Epithelial cell of proximal tubule (primary cell): ENCODE measurements at places on chromosomes 7 and 10. TPM values are rescaled to one million over a fixed set of nuclear protein-coding genes. Genes with fewer than 3 reads are reported as not detected.
A peak's percentile ranks its signal among the peaks of the same experiment; 100 is the strongest.

FLNC gene
- 149 and 173 TPM in 2 replicates for total RNA-seq

CYP3A5 gene
- total RNA-seq, result 0.75 TPM in 1 of 2 replicates, not detected in the other

DNA sequence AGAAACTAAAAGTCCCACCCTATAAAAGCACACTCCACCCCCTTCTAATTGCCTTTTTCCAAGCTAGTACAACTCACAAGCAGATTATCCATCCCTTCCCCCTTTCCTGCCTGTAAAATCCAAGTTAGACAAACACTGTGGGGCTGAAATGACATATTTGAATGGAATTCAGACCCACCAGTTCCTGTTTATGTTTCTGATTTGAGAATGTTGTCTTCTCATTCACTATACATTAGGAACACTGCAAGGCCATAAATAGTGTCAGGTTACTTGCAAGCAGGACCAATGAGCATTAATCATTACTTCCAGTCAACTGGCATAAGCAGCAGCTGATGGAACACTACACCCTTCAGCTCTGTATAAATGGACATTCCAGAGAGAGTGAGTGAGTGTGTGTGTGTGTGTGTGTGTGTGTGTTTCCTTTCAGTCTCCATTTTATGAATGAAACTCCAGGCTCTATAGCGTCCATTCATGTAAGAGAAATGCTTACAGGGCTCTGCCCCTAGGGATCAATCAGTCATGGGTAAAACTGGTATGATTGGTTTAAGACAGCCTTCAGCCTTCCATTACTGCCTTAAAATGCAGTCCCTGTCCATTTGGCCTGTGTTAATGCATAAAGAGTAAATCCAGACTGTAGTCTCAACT is 69.3 kb downstream of the ETV1 start:
- DNase-seq, result peak; percentile 98

DNA sequence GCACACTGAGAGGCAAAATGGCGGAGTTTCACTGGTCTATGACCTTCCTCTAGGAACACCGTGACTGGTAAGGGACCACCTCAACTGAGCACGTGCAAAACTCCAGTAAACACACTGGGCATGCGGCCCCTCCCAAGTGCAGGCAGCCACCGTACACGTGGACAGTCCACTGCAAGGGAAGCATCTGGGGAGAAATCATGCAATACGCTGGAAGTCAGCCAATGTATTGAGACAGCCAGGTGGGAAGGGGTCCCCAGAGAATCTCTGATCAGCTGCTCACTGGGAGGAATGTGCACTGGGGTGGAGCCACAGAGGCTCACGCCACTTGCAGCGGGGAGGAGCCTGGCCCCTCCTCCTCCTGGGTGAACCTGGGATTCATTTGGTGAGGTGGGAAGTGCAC is 49.3 kb downstream of the CFAP46 start:
- no peak for DNase-seq

DNA sequence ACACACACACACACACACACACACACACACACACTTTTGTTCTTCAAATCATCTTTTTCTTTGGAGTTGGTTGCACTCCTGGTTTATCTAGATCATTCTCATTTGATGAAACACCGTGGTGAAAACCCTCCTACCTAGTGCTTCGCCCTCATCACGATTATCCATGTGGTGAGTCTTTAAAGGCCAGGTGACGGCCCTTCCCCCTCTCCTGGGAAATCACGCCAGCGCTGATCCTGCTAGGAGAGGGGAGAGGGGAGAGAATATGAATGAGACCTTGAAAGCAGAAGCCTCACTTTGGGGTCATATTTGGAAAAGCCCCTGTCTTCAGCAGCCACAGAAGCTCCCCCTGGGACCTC is 103.9 kb upstream of the LRRC4 start:
- no peak for DNase-seq
